ENCODE measurements at places on chromosomes 7 and 10.

DNA sequence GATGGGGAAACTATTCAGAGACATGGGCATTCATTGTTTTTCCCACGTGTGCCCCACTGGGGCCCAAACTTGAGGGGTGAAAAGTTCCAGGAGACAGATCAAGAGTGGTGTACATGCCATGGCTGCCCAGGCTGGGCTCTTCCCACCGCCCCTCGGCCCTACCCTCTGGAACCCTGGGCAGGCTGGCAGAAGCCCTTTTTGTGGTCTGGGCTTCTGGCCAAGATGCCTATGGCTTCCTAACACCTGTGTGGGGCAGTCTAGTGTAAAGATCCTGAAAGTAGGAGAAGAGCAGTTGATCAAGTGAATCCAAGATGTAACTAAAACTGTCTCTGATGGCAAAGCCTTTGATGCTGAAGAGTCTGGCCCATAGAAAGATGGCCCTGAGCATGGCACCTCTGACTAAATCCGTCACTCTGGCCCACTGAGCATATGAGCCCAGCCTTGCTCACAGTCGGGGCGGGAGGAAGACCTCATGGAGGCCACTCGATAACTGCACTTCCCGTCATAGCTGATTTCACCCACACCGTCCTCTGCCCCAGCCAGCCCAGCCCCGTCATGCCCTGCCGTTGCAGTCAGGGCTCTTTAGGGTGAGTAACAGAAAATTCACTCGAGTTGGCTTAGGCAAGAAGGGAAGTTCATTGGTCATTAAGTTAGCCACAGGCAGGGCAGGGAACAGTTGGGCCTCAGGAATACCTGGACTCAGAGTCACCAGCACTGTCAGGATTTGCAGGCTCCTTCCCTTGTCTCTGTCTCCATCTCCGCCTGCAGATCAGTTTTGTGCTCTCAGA is 37.9 kb upstream of the MTPAP start:
- DNase-seq: no peak

GRCh38 chr7:24597014-24597413 is 23.8 kb downstream of the PALS2 start:
- no peak for DNase-seq

- DNase-seq: no peak
Observed at GRCh38 chr7:123711832-123712293, 36.9 kb downstream of the WASL start.

- DNase-seq: peak; percentile 8
Observed at GRCh38 chr10:96878057-96878456, 46.0 kb downstream of the LCOR start.

DNA sequence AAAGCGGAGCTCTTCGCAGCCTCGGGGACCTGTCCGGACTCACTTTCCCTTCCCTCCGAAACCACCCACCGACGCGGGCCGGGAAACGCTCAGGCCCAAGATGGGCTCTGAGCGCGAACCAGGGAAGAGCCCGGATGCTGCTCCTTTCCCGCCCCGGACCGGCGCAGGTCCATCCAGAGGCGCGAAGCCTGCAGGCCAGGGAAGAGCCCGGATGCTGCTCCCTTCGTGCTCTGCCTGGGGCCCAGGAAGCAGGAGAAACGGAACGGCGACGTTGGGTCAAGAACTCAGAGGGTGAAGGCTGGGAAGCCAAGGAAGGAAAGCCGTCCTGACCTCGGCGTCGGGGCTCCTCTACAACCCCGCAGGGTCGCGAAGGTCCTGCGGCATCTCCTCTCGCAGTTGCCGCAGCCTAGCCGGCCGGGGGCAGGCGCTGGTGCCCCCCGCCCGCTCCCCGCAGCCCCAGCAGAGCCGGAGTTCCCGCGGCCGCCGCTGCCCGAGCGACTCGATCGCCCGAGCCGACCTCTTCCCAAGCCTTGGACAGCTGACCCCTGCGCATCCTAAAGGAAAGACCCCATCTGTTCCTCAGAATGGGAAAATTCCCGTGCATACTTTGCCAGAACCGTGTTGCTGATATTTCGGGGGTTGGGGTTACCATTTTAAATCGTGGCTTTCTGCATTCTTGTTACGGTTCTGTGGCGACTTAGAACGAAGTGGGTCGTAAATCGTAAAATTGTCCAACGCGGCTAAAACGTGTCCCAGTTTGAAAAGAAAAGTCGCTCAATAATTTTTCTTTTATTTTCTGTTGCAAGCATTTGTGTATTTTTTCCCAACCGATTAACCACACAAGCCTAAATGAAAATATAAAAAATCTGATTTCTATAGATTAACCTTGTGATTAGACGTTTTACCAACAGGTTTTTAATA is 7.5 kb downstream of the HOXA1 start:
- no peak for DNase-seq

DNA sequence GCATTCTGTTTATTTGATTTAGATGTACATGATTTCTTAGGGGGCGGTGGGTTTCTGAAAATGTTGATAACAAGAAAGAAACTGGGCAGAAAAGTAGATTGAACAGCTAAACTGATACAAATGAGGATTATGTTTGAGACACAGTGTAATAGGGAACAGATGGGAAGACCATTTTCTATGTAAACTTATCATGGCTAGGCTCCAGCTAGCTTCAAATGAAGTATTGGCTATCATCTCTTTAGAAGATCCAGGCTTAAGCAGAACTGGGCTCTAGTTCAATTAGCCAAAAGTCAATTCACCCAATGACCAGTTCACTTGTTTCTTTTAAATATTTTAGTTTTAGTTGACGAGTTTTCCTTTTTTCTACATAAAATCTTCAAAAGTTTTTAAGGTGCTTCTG is 639.5 kb downstream of the ANKRD7 start:
- DNase-seq: no peak

- DNase-seq: peak; percentile 69
Observed at GRCh38 chr7:129898502-129899160, 54.1 kb downstream of the UBE2H start.

GRCh38 chr10:17273403-17273802 is 45.4 kb downstream of the VIM start:
- peak; percentile 90 for DNase-seq

Data from DMS53 (cell line).